H1 (cell line): ENCODE measurements at places on chromosomes 3 and 15.

DNA sequence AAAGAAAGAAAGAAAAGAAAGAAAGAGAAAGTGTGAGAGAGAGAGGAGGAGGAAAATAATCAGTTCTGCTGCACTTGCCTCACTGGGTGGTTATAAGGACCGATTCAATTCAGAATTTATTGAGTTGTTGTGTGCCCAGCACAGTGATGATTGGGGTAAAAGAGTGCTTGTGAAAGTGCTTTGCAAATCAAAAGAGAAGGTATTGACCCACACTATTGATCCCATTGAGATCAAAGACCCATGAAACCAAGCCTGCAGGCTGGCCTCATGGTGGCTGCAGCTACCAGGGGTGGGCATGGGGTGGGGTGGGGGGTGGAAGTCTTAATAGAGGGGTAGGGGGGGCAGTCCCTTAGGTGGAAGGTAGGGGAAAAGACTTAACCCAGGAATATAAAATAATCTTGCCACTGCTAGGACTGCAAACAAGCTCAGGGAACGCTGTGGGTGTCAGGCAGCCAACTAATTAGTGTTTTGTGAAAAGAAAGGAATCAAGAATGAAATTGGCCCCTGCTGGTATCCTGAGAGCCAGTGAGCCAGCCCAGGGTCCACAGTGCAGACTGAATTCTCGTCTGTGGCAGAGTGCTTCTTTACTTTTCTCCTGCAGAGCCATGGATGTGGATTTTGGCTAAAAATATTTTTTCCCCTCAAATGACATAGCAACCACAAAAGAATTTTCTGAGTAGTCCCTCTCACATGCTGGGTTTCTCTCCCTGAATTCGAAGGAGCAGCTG is 34.2 kb downstream of the CLEC3B start:
- no peak for DNase-seq

DNA sequence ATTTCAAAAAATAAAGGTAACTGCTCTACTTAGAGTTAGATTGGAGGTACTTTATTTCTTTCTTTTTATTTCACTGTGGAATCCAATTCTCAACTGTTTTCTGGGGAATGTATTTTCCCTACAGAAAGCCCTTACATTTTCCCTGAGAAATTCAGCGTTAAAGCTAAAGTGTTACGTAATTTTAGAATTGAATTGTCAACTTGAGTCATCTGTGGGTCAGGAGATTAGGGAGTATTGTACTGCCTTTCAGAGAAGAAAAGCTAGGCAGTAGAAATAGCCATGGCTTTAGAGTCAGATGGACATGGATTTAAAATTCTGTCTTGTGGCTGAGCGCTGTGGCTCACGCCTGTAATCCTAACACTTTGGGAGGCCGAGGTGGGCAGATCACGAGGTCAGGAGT is 728.6 kb downstream of the ROBO1 start:
- DNase-seq, result no peak

- peak; percentile 20 for DNase-seq
Measured at GRCh38 chr3:10929978-10930665, 62.4 kb upstream of the SLC6A1 start.

DNA sequence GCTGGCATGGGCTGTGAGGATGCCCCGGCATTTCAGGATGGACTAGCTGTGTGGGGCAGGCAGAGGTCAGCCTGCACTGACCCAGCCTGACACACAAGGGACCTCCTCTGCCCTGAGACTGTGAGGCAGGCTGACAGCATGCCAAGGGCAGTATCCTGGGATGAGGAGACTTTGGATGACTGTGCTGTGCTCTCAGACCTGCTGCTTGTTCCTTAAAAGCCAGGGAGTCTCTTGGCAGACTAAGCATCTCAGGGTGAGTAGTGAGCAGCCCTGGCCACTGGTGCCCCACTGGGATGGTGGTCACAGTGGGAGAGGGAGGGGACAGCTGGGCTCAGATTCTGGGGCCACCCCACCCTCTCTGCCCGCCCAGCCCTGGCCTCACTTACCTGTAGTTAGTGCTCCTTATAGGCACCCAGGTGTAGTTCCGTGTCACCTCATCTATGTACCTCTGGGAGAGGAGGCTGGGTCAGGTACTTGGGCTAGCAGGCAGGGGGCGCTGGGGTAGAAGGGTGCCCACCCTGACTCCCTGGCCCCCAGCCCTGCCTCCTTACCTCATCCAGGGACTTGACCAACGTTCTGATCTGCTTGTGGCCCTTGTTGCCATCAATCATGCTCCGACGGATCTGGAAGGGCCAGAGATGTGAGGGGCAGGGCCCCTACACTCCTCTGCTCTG is 16.1 kb upstream of the TMEM115 start:
- DNase-seq, result no peak

DNA sequence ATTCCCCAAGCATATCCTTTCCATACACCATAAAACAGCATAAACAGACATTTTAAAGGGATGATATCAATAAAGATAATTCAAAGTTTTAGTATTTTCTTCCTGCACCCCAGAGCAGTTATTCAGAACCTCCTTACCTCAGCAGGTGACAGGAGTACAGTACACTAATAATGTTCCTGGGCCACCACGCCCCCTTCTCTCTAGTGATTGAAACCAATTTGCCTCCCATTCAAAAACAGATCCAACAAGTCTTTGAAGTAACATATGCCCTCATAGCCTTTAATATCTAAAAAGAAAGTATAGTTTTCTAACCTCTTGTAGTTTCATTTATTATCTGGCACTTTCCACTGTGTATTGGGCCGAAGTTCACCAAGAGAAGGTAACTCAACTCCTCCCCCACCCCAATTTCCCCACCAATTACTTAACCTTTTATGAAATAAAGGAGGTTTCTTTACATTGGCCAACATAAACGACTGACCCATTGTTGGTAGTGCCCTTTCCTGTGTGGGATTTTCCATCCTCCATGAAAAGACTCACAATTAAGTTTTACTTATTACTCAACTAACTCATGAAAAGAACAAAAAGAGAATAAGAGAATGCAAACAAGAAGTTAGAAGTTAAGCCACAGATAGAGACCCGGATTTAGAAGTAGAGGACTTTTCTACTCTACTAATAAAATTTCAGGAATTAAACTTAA is 5.0 kb upstream of the ATP8B4 start:
- DNase-seq, result no peak

- no peak for DNase-seq
Measured at GRCh38 chr15:64141798-64142512, 9.6 kb upstream of the SNX22 start.

DNA sequence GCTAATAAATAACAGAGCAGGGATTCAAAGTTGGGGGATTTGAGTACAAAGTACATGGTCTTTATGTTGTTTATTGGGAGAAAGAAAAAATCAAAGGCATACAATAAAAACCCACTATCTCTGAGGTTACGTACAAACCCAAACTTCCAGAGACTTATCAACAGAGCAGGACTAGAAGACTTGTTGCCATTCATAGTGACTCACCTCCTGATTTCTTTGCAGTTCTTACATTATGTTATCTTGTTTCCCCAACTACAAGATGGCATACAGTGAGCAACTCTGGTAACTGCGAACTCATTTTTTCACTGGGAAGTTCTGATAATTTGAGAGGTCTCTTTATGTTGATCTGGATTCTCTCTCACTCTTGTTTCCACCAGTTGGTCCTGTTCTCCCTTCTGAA is 80.6 kb upstream of the ETV5 start:
- no peak for DNase-seq

GRCh38 chr3:124125315-124125714 is 133.4 kb upstream of the ROPN1 start:
- DNase-seq, result no peak

- no peak for DNase-seq
Measured at GRCh38 chr15:88653200-88654064, 14.6 kb downstream of the ISG20 start.

- DNase-seq, result no peak
Measured at GRCh38 chr3:156527060-156527459, 27.9 kb downstream of the SSR3 start.

DNA sequence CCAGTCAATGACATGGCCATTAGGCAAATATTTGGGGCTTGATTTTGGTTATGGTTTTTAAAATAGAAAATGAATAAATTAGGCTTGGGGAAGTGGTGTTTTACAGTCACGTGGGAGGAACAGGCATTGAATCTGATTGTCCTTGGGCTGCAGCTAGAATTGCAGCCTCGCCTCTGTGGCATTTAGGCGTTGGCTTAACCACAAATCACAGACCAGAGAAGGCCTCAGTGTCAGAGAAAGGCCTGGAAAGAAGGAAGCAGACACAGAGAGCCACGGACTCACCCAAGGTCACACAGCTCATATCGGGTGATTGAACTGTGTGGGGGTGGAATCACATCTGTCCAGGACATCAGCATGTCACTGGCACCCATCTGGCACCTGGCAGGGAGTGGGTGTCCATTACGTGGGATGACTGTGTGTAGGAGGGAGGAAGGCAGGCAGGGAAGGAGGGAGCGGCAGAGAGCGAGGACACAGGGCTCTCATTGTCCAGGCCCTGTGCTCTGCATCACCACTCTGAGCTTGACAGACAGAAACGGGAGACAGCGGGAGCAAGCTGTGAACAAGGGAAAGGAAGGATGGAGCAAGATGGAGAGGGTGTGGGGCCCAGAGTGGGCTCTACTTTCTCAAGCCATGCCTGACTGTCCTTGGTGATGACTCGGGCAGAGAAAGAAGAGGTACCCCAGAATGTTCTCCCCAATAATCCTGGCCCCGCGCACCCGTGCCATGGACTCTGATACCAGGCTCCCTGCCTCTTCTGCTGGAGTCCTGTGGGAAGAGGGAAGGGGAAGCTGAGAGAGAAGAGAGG is 186.4 kb downstream of the FAM43A start:
- DNase-seq, result no peak

GRCh38 chr3:14431917-14432834 is 29.8 kb downstream of the SLC6A6 start:
- no peak for DNase-seq

GRCh38 chr3:102360183-102360860 is 74.5 kb upstream of the ZPLD1 start:
- DNase-seq, result no peak

- DNase-seq, result no peak
Measured at GRCh38 chr3:139251529-139251928, 92.3 kb upstream of the MRPS22 start.

GRCh38 chr3:191792580-191792979 is 331.6 kb downstream of the PYDC2 start:
- DNase-seq, result no peak

GRCh38 chr15:73632670-73633058 is 525 bp downstream of the NPTN start:
- DNase-seq, result peak; percentile 52

- no peak for DNase-seq
Measured at GRCh38 chr3:58683466-58683865, 16.9 kb upstream of the FAM3D start.

GRCh38 chr15:35481992-35482391 is 64.0 kb downstream of the DPH6 start:
- peak; percentile 1 for DNase-seq

GRCh38 chr3:157127831-157128767 is 31.8 kb downstream of the CCNL1 start:
- DNase-seq, result no peak

- no peak for DNase-seq
Measured at GRCh38 chr15:81723113-81723651, 322.6 kb downstream of the MEX3B start.

- DNase-seq, result no peak
Measured at GRCh38 chr3:40718209-40718608, 193.4 kb downstream of the ZNF621 start.

- DNase-seq, result no peak
Measured at GRCh38 chr15:90570643-90571042, 40.9 kb downstream of the CRTC3 start.

- DNase-seq, result no peak
Measured at GRCh38 chr3:116048991-116049390, 396.3 kb downstream of the LSAMP start.

- DNase-seq, result no peak
Measured at GRCh38 chr3:170044795-170045244, 7.0 kb downstream of the GPR160 start.

DNA sequence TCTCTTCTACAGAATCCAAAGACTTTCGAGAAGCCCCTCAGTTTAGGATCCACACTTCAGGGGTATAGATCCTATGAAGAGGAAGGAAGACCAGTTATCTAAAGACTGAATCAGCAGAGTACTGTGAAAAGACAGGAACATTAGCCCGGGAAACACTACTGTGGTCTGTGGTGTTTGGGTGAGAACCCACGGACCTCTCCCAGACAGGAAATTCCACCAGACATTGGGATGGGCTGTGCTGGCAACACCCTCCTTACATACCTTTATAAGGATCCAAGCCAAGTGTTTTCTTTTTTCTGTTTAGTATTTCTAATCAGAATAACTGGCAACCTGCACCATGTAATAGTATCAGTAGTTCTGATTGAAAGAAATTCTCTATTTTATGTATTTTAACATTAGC is 14.1 kb downstream of the TMEM207 start:
- no peak for DNase-seq

DNA sequence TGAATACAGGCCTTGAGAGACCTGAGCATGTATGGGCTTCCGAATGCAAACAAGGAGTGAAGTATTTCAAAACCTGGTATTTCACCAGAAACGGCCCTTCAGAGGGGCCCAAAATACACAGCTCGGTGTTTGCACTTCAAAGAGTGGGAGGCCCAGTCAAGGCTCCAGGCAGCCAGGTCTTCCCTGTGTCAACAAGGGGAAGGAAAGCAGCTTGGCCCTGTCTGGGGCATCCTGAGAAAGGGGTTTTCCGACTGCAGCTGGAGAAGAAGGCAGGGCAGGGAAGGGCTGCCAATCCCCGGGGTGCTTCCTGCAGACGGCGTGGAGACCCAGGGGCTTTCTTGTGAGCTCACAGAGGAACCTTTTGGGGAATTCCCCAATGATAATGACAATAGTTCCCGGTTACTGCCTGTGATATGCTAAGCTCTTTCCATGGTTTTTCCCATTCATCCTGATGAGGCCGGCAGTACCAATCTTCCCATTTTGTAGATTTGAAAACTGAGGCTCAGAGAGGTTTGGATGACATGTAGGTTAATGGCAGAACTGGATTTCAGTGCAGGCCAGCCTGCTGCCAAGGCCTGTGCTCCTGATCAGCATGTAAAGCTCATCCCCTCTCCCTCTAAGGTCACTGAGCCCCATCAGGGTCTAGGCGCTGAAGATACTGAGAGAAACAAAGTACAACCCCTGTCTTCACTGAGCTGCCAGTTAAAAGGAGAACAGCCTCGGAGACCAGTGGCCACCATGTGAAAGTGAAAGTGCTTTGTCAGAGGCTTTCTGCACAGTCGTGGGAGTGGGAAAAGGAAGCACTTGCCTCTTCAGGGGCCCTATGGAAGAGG is 43.0 kb upstream of the TLE3 start:
- DNase-seq, result peak; percentile 64

- no peak for DNase-seq
Measured at GRCh38 chr3:132242790-132243189, 74.4 kb upstream of the ACP3 start.

DNA sequence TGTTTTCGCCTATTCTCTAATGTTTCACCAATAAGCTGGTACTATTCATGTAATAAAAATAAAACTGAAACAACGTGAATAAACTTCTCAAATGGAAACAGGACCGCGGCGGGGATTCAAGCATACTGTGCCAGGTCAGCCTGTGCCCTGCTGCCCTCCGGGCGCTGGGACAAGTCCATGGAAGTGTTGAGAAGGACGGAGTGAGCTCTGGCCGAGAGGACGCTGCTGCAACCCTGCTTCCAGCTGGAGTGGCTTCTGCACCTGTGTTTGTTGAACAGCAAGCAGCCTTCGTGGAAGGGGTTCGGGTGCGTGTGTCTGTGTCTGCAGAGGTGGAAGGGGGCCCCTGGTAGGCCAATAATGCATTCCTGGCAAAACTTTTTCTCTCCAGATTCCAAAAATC is 50.0 kb upstream of the PCSK6 start:
- peak; percentile 14 for DNase-seq
